GM13976 (cell line): ENCODE measurements at places on chromosomes 4 and X.

GRCh38 chrX:47561659-47562151, 700 bp downstream of the ARAF start:
- peak; percentile 5 for DNase-seq

- no peak for DNase-seq
These were observed 348.5 kb upstream of the FTHL17 start for GRCh38 chrX:31420302-31420701.

DNA sequence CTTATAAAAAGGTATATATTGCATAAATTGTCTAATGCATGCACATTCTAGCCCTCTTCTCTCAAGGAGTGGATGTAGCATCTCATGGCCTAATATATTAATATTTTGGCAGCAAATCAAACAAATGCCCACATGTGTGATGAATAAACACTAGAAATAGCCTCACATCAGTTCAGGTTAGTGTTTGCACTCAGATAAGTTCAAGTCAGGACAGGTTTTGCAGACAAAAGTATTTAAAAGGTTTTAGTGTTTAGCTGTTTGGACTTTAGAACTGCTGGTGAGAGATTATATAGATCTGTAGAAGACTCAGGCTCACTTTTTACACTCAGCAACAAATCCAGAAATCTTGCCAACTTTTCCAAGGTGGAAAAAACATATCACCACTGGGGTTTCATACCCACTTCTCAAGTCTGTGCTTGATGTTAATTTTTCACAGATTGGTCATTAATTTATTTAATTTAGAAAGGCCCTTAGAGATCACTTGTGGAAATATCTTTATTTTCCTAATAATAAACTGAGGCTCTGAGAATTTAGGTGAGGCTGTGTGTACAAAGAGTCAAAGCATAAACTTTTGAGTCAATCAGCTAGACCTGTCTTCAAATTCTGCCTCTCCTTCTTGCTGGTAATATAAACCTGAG, 362.6 kb downstream of the GASK1B start:
- no peak for DNase-seq

DNA sequence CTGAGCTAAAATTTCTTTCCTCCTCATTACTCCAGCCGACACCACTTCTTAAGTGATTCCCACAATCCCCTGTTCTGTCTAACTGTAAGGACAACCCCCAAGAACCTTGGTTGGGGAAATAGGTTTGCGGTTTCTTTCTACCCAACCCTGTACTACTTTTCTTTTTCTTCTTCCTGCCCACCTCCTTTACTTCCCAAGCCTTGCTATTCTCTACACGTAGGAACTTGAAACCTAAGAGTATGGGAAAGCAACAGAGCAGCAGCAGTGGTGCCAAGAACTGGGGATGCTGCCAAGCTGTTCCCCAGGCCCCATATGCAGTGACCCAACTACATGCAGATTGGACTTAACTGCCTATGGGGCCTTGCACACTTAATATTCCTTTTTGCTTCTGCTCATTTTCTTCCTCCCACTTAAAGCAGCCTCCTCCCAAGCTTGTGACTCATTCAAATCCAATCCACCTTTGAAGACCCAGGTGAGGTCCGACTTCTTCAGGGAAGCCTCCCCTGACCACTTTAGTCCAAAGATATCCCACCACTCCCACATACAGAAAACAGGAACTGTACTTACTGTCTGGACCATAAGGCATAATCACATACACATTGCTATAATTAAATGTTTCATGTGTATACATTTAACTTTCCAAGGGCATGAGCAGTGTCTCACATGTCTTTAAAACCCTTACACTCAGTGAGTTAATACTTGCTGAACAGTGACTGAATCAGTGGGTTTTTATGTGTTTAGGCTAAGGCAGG, 1.7 kb downstream of the FAM120C start:
- no peak for DNase-seq

DNA sequence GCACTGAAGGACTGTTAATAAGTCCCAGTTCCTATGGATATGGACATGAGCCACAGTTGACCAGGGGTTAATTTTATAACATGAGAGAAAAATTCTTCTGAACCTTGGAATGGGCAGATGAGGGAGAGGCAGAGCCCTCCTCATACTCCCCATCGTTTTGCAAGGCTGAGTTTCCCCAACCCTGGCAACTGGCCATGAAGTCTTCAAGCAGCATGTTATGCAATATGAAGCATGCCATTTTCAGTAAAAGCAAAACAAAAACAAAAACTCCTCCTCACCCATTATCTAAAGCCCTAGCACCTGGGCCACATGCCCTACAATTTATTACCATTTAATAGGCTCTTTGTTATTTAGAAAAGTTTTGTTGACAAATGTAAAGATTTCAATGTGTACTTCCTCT, 64.5 kb downstream of the GPC4 start:
- DNase-seq: no peak

GRCh38 chr4:56077676-56078075, 128.9 kb downstream of the CEP135 start:
- DNase-seq: no peak

GRCh38 chr4:73859614-73860088, 6.6 kb downstream of the PF4V1 start:
- no peak for DNase-seq

DNA sequence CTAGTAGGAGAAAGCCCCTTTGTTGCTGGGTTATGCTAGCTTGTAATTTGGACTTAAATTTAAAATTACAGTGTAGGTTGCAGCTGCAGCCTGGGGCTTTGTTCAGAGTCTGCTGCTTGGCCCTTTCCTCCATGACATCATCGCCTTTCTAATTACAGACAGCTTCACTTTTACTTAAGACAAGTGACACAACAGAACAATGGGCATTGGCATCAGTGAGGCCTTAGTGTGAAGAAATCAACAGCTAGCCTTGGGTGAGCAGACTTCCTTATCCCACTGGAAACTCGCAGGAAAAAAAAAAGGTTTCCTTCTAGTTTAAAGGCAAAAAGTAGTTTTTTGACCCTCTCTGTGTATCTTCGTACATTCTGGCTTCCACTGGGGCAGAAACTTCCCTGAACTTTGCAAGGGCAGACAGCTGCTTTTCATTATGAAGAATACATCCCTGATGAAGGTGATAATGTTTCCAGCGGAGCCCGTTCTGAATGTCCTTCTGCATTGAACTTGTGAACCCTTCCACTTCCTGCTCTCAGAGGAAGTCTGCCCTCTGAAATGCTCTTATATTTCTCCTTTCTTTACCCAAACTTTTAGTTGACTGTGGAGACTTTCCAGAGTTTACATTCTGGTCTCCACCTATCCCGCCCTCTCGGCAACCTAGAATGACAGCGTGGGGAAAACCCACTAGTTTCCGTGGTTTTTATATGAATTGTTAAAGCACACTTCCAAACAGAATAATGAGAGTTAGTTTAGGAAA, 123.2 kb upstream of the FAM9C start:
- DNase-seq: peak; percentile 7

- no peak for DNase-seq
These were observed 350.0 kb downstream of the CAMK2D start for GRCh38 chr4:113411496-113411938.

DNA sequence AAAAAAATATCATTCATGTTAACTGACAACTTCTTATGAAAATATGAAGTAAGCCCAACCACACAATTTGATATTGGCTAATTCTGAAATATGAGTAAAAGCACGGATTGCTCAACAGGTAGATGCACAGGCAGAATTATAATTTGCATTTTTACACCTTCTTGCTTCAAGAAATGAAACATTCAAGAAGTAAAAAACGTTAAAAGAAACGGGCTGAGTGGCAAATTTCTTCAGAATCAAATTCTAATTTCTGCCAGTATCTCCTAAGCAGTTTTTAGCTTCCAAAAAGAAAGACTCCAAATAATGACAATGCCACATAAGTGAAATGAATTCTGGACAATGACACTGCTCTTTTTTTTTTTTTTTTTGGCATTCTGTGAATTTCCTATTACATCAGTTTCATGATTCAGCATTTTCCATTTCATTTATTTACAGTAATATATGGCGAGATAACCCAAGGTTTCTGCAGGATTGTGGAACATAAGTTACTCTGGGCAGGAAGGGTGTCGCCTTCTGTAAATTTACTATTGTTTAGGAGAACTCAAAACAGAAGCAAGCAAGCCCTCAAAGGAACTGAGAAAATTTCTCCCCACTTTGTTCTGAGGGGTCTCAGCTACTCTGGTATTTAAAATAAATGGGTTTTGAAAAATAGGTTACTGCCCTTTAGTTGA, 1.4 kb downstream of the SEL1L3 start:
- DNase-seq: no peak

DNA sequence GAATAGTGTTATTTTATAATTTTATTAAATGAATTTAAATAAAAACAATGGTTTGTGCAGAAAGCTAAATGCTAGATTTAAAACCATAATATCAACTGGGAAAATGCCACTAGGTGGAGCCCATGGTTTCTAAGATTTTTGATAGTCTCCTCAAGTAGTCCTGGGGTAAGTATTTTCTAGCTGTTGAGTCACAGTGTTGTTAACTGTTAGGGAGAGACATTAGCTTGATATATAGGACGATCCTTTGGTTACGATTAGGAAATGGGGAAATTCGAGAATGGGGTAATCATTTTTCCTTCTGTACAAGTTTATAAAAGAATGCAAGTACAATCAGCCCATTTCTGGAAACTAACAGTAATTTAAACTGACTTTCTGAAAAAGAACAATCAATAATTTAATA, 378.4 kb downstream of the ANKRD50 start:
- DNase-seq: peak; percentile 12

DNA sequence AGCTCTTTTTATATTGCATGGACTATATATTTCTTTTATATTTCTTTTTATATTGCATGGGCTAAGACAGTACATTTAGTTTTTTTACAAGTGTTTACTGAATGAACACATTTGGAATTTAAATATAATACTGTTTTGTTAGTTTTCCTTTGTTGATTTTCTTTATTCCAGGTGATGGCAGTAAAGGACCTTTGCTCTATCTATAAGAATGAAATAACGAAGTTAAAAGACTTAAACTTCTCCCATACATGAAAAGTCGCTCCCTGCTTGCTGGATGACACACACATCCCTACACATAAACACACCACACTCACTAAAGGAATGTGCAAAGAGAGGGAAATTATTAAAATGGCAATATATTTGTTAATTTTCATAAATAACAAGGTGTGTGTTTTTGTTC, 102.5 kb upstream of the ANXA10 start:
- no peak for DNase-seq
